Activated CD4-positive, alpha-beta T cell treated with anti-CD3 and anti-CD28 coated beads, Interleukin-2, amount 50 U/mL, for 24 hours (primary cell): ENCODE measurements at places on chromosomes 7 and 10.

DNA sequence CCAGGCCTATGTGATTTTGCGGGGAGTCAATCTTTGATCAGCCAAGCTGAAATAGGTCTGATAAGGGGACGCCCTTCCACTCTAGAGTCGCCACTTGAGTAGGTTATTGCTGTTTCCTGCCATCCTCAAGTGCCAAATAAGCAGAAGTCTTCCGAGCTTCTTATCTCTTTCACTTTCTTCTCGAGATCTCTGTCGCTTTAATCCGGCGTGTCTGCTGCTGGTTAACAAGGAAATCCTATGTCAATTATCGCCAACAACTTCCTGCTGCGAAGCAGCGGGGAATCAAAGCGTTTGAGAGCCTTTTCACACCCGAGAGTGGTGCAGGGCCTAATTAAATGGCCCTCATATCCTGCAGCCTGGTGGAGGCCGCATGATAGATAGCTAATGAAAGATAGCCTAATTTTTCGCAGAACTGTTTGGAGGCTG lies 215.9 kb downstream of the RAB11FIP2 start:
- DNase-seq: no peak

DNA sequence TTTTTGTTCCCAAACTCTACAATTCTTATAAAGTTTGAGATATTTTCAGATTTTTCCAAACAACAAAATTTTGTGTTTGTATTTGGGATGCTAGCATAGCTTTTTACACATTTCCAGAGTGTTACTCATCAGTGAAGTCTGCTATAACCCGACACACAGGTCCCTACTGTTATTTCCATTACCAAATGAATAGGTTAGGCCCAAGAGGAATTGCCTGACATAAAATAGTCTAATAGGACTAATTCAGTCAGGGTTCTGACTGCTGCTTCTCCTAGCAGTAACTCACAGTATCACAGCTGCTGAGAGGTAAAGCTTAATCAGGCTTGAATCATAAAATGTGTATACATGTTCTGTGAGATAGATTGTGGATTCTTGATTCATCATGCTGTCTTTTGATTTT lies 49.1 kb upstream of the STRIP2 start:
- DNase-seq: no peak

DNA sequence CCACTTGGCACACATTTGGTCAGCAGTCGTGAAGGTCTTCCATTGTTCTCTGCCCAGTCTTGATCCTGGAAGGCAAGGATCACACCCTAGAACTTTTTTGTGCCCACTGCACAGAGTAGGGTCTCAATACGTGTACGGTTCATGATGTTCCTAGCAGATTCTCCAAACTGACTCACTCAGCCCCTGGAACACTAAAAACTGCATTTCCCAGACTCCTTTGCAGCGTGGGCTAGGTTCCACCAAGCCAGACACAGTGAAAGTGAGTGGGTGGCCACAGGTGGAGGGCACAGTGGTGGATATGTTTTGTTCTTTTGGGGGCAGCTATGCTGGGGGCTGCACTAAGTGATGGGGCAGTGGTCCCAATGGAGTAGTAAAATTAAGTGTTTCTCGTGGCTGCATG lies 1.5 kb upstream of the LHPP start:
- DNase-seq: no peak

DNA sequence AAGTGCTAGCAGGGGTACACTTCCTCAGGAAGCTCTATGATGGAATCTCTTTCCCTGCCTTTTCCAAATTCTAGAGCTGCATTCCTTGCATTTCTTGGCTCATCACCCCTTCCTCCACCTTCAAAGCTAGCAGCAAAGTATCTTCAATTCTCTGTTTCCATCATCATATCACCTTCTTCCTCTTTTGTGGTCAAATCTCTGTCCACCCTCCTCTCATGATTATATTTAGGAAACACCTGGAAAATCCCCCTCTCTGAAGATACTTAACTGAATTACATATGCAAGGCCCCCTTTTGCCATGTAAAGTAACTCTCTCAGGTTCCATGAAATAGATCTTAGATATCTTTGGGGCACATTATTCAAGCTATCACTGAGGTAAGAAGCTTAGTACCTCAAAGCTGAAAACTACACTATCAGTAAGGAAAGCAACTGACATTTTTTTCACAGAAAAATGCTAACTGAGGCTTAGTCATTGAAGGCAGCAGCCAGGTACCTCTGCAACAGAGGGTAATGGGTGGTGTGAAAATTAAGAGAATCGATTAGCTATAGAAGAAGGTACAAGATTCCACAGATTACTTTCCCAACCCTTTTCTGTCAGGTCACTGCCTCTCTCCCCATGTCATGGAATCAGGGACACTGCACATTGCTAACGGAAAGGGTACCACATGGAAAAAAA lies 197.3 kb downstream of the MACC1 start:
- no peak for DNase-seq

DNA sequence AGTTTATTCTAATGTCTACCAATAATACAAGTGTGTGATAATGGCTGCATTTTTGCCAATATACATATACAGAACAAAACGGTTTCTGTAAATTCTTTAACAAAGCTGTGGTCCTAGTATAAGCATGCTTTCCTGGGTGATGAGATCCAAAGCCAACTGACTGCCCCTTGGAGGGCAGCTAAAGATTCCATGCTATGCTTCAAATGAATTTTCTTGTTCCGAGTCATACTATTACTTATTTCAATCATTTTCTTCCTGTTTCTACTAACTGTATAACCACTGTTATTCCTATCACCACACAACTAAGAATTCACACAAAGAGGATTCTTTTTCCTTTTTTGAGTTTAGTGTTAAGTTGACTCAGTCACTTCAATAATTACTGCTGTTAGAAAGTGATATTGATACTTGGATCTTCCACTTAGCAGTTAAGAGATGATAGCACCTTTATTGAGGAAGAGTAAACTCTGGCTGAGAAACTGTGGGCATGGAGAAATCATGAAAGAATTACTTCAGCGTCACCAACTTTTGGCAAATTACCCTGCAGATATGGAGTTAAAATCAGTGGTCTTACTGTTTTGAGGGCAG lies 197.5 kb downstream of the ARL4A start:
- DNase-seq: no peak
